ENCODE measurements at places on chromosomes 2 and 18.
A peak's percentile ranks its signal among the peaks of the same experiment; 100 is the strongest.

DNA sequence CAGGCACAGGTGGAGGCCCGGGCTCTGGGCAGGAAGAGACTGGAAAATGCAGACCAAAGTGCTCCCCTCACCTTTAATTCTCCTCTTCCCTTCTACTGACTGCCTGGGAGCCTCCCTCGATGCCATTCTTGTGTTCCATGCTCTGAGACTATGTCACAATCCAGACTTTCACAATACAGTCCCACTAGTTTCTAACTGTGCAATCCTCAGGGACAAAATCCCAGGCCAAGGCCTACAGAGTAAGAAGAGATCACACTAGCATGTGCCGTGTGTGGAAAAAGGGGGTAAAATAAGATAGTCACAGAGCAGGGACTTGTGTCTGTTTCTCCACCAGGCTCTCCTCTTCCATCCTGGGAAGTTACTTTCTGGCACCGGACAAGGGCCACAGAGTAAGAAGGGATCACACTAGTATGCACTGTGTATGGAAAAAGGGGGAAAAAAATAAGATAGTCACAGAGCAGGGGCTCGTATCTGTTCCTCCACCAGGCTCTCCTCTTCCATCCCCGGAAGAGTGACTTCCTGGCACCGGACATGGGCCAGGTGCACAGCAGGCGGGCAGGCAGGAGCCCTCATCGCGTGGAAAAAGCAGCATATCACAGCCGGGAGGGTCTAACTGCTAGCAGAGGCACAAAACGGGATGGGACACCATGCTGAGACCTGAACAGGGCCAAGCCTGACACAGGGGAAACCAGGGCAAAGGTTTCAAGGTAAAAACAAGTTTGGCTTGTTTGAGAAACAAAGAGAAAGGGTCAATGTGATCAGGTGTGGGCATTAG, 9.6 kb downstream of the CYB5A start:
- DNase-seq = no peak

GRCh38 chr2:163778045-163778781, 42.4 kb upstream of the FIGN start:
- no peak for DNase-seq

DNA sequence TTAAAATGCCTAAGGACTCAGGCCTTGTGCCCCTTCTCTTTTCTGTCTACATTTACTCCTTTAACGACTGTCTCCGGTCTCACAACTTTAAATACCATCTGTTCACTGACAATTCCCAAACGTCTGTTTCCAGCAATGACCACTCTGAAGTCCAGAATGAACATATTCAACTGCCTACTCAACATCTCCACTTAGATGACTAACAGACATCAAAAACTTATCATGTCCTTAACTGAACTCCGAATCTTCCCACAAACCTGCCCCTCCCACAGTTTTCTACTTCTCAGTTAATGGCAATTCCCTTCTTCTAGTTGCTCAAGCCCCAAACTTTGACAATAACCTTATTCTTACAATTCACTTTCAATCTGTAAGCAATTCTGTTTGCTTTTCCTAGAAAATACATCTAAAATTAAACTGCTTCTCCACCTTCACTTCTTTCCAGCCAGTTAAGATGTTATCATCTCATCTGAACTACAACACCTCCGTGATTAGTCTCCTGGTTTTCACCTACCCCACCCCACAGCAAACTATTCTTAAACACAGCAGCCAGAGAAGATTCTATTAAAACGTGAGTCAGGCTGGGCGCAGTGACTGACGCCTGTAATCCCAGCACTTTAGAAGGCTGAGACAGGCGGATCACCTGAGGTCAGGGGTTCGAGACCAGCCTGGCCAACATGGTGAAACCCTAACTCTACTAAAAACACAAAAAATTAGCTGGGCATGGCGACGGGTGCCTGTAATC, 2.8 kb downstream of the C1D start:
- no peak for DNase-seq

- peak; percentile 19 for DNase-seq
Observed at GRCh38 chr2:45860136-45861121, 209.0 kb downstream of the PRKCE start.
